Kidney (tissue), 22 donors: ENCODE measurements at places on chromosomes 4 and X.

GRCh38 chr4:126061655-126062054, 746.9 kb downstream of the FAT4 start:
- DNase-seq, result no peak

GRCh38 chr4:122821092-122821491, 5.5 kb upstream of the FGF2 start:
- no peak for DNase-seq

GRCh38 chr4:55458611-55459010, 62.9 kb downstream of the TMEM165 start:
- DNase-seq, result no peak

- peak; percentile 70 for DNase-seq
Observed at GRCh38 chr4:37978248-37978924, 18.2 kb downstream of the PTTG2 start.

DNA sequence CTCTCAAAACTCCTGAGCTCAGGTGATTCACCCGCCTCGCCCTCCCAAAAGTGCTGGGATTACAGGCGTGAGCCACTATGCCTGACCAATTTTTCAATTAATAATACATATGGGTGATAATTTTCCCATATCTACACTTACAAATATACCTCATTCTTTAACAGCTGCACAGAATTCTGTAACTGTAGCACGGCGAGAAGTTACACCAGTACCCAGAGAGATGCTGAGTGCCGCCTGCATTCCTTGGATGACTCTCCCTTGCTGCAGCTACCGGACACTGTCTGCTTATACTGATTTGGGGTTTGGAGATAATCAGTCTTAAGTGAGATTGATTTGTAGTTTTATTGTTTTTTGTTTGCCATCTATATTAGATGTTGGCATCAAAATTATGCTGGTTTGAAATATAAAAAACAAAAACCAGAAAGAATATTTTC, 5.8 kb downstream of the TIFA start:
- DNase-seq, result no peak

DNA sequence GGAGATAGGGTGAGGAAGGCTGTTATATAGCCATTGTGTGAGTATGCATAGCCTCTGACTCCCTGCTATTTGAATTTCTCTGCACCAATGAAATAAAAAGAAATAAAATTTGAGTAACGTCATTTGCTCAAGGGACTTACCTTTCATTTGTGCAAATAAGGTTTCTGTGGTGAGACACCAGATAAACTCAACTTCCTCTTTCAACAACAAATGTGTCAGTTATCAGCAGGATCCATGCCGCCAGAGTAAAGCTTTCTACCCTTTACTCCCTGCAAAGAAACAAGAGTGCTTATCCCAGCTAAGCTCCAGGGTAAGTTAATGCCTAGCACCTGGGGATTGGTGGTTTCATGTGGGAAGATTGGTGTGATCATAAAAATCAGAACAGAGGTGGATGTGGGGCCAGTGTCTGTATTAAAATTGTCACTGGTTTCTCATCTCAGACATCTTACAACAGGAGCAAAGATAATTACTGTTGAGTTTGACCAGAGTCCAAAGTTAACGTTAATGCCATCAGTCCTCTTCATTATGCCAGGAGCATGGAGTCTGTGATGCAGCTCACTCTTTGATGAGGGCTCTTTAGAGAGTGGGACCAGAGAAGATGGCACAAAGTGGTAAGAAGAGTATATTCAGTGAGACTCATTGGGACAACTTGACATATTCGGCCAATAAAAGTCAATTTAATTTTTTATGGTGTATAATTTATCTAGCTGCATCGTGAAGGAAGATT, at the start of gene P2RY10:
P2RY10 (plus strand) TSS at position 206 of the 727 bp plus-strand sequence. CDS start 15,130 bp downstream, outside the sequence.
- no peak for DNase-seq

DNA sequence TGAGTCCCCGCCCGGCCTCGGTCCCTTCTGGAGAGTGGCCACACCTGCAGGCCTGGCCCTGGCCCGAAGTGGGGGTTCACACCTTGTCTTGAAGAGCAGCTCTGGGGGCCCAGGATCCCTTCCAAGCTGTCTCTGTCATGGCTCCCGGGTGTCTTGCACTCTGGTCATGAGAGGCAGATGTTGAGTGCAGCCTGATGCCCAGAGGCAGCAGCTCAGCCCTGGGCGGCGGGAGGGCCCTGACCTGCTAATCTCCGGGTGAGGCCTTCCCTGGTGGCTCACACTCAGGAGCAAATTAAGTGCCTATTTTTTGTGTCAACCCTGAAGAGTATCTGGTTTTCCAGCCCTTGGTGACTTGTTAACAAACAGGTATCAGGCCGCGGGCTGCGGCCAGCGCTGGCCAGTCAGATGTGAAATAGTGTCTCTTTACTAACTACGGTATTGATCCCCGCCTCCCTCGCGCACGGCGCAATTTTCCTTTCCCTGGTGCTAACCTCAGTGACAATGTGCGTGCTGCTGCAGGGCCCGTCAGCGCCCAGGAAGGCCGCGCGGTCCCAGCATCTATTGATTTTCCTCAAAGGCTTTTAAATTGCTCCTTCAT, 24.2 kb downstream of the NKX1-1 start:
- peak; percentile 47 for DNase-seq

- peak; percentile 69 for DNase-seq
Observed at GRCh38 chr4:7199129-7199725, 6.9 kb downstream of the SORCS2 start.

GRCh38 chrX:22969411-22969810, 30.3 kb upstream of the DDX53 start:
- no peak for DNase-seq

- DNase-seq, result peak; percentile 89
Observed at GRCh38 chr4:95165926-95166524, 382.7 kb downstream of the UNC5C start.

GRCh38 chr4:26632916-26633315, 49.0 kb downstream of the TBC1D19 start:
- no peak for DNase-seq

GRCh38 chr4:150155391-150155790, 77.1 kb downstream of the DCLK2 start:
- no peak for DNase-seq

GRCh38 chrX:134679221-134679620, 20.9 kb upstream of the PLAC1 start:
- DNase-seq, result no peak

- DNase-seq, result no peak
Observed at GRCh38 chr4:183330841-183331240, 8.6 kb upstream of the CLDN24 start.

GRCh38 chr4:66351761-66352160, 681.5 kb upstream of the EPHA5 start:
- no peak for DNase-seq

DNA sequence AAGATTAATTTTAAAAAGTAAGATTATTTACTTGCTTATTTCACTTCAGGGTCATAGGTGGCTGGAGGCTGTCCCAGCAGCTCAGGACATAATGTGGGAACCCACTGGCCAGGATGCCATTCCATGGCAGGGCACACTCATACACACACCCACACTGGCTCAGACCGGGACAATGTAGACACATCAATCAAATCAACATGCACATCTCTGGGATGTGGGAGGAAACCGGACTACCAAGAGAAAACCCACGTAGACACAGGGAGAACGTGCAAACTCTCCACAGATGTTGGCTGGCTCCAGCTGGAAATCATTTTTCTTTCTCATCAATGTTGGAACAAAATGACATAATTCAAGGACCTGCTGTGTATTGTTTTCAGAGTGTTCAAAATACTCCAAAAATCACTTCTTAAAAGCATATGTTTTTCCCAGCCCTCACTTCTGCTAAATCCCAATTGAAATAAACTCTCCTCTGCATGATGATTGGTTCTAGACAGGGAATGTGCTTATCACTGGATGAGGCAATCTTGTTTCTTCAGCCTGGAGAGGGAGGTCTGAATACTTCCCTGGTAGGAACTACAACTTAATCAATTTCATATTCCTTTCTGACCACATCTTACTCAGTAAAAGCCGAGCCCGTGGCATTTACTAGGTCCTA, 18.6 kb upstream of the CPE start:
- DNase-seq, result no peak

DNA sequence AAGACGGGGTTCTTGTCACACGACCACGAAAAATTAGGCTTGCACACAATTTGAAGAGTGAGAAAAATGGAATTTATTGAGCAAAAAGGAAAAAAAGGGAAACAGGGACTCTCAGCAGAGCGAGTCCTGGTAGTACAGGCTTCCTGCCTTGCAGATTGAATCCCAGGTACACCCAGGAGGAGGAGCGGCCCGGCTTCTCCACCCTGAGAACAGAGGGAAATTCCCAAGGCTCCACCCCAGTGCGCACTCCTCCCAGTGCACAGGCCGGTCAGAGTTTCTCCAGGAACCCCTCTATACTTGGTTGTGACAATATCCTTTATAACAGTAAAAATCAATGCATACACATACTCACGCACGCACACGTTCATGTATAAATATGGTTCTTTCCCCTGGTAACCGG, 22.0 kb downstream of the SLC4A4 start:
- DNase-seq, result no peak

DNA sequence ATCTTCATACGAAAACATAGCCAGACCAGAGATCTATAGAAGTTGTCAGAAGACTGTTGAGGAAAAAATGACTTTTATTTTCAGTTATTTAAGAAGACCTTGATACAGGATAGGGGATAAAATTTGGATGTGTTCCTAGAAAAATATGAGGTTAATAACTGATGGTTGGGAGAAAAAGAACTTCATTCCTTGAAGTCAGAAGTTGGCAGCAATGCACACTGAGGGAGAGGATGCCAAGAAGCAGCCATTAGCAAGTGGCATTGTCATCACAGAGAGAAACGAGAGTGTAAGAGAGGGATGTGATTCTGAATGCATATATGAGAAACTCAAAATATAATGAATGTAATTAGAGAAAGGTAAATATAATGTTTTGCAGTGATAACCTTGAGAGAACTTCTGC, 382.1 kb upstream of the EPHA5 start:
- DNase-seq, result no peak

DNA sequence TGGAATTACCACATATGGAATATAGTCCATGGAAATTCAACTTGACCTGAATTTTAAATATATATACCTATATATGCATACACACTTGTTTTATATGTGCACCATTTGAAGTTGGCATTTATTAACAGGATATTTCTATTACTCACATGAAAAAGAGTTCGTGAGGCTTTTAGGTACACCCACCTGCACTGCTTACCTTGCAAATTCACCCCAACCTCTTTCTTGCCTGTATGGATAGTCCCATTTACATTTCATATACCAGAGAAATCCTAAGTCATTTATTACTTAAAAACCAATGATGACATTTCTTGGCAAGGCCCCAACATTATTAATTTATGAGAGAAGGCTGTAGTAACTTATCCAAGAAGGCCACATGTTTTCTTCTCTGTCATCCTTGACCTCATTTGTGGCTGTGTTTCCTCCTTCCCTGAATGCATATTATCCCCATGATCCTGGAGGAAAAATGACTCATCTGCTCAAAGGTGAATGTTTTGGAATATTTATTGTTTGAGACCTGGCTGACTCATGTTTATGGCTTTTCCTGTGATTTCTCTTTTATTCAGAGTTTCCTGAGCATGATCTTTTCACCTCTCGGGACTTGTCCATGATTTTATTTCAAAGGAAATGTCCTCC, 62.2 kb upstream of the FAM241A start:
- DNase-seq, result peak; percentile 49

DNA sequence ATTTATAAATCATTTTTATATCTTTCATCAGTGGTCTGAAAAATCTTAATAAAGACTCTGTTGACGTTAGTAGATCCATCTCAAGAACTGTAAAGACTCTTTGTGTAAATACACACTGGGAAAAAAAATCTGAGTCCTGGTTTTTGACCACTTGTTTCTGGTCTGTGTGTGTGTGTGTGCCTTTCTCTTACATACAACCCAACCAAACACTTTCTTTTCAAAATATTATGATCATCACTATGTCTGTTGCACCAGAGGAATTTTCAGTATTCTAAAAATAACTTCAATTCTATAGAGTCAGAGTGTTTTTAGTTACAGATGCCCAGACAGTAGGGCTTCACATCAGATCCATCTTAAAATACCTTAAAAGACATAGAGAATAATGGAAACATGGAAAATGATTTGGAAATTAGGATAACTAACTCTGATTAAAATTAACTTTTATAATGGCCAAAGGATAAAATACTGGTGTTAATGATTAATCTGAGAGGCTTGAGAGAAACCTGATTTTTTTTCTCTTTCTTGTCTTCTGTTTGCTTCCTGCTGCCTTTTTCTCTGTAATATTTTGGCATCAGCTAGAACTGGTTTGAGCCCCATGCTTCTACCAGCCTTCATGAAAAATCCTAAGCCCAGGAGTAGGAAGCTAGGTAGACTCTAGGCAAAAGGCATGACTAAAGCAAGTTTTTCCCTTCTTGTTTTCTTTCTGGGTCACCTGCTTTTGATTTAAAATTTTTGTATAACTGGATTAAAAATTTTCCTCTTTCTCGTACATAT, 99.7 kb downstream of the ATXN3L start:
- DNase-seq, result no peak
